RPMI7951 (cell line): ENCODE measurements at places on chromosomes 2 and 18. TPM values are rescaled to one million over a fixed set of nuclear protein-coding genes. Genes with fewer than 3 reads are reported as not detected.
A peak's percentile ranks its signal among the peaks of the same experiment; 100 is the strongest.

Gene NEB
- under 0.01 and 0.10 TPM in 2 replicates for total RNA-seq

Gene NCKAP5
- 0.49 and 1.1 TPM in 2 replicates for total RNA-seq

Gene IL1B
- total RNA-seq: 57.5 and 71.6 TPM in 2 replicates

Gene M1AP
- total RNA-seq: 0.36 TPM in 1 of 2 replicates, not detected in the other

Gene TMEFF2
- 0.10 and 0.12 TPM in 2 replicates for total RNA-seq

Gene DLGAP1
- total RNA-seq: not detected in 2 replicates

Gene SLC4A3
- total RNA-seq: 2.8 and 3.0 TPM in 2 replicates

Gene CROCC2
- total RNA-seq: 0.12 TPM in 1 of 2 replicates, not detected in the other

Gene CPO
- not detected in 2 replicates for total RNA-seq

Gene ZSWIM2
- not detected in 2 replicates for total RNA-seq

Gene SERPINB11
- total RNA-seq: not detected in 2 replicates

Gene SCN3A
- total RNA-seq: 0.36 TPM in 1 of 2 replicates, not detected in the other

Gene EMX1
- total RNA-seq: not detected in 2 replicates

DNA sequence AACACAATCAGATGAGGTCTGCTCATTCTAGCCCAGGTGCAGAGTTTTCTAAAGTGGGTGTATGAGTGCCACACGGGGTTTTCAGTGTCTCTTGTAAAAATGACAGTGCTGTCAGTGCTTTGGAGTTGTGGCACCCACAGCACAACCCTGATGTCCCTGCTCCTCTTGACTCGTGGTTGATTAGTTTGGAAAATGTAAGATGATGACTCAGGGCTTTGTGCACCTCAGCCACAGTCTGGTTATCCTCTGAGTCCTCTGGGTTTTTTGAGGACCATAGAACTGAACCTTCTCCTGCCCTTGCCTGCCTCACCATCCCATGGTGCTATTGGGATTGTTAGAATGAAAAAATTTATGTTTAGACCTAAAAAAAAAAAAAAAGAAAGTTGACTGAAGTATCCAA is 105.6 kb downstream of the MYO1B start:
- peak; percentile 63 for DNase-seq

DNA sequence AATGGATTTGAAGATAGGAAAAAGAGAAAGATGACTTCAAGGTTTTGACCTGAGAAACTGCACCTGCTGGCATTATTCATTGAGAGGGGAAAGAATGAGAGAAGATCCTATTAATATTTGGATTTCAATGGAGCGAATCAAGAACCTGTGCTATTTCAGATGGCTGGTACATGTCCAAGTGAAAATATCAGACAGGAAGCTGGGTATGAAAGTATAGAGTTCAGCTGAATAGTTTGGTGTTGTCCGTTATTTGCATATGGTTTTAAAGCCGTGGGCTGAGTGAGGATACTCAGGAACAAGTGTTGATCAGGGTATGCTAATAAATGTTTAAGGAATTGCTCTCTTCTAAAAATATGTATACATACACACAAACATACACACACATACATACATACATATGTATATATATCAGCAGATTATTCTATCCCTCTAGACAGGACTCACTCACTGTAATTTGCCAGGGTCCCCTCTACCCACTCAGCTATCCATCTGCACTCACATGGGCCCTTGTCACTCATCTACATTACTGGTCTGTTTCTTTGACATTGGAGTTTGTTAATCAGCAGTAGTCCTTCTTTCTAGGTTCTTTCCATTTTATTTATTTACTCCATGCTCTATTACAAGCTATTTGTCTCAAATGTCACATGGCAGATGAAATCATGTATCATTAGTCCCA is 33.9 kb upstream of the IKZF2 start:
- DNase-seq: no peak

- no peak for DNase-seq
These were observed 29.8 kb downstream of the KLF7 start for GRCh38 chr2:207135801-207136457.

- no peak for DNase-seq
These were observed 502 bp downstream of the MERTK start for GRCh38 chr2:111898703-111899514.

- no peak for DNase-seq
These were observed 356.7 kb downstream of the STK39 start for GRCh38 chr2:167890739-167891138.

GRCh38 chr2:240369801-240370585 is 65.5 kb upstream of the GPC1 start:
- peak; percentile 95 for DNase-seq

DNA sequence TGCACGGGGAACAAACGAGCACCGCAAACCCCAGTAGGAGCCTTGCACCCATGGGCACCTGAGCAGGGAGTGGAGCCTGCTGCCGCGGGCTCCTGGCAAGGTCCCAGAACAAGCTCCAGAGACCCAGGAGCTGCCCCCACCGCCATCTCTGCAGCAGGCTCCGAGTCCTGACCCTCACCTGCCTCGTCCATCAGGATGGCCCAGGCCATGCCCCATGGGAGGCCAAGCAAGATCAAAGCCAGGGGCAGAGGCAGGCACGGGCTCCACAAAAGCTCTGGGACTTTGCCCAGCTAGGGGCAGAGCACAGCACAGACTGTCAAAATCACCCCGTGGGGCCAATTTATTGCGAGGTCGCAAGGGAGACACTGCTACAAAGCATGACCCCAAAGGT is 43.6 kb downstream of the GPC1 start:
- no peak for DNase-seq

GRCh38 chr2:191443446-191443845 is 198.2 kb downstream of the MYO1B start:
- no peak for DNase-seq

- peak; percentile 74 for DNase-seq
These were observed 43.5 kb downstream of the IRS1 start for GRCh38 chr2:226756131-226756530.

DNA sequence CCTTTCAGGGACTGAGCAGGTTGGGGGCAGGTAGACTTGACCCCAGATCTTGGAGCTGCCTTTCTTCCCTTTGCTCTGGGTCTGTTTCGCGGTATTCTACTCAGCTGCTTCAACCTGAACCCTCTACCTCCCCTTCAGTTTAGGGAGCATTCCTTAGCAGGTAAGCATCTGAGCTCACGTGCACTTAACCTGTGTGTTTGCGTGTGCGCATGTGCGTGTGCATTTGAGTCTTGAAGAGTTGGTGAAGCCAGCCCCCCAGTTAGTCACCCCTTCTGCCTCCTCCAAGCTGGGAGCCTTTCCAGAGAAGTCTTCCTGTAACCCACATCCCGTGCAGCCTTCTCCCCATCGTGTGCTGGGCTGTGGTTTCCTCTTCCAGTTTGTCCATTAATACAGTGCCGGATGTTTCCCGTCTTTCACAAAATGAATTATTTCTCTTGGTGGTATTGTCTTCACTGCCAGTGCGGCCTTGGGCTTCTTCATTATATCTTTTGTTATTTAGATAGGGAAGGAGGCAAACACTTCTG is 33.2 kb downstream of the B3GNT2 start:
- DNase-seq: no peak

DNA sequence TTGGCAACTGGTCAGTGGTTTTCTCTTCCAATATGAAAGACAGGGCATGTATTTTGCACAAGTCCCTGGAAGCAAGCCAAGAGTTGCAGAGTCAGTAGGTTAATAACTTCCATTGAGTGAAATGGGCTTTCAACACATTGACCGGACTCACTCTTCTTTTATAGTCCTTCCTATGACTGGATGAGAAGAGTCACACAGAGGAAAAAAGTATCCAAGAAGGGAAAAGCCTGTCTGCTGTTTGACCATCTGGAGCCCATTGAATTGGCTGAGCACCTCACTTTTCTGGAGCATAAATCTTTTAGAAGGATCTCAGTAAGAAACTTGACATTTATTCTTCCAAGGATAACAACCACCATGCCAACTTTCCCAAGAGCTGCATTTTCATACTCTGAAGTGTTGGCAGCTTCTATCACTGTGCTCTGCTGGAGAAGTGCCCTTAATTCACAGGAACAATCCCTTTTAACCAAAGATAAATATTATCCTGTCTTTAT is 45.4 kb downstream of the RASGRP3 start:
- DNase-seq: peak; percentile 72

- no peak for DNase-seq
These were observed 69.6 kb downstream of the CABYR start for GRCh38 chr18:24208270-24209035.

GRCh38 chr2:45654250-45654649 is 2.8 kb downstream of the PRKCE start:
- DNase-seq: no peak

DNA sequence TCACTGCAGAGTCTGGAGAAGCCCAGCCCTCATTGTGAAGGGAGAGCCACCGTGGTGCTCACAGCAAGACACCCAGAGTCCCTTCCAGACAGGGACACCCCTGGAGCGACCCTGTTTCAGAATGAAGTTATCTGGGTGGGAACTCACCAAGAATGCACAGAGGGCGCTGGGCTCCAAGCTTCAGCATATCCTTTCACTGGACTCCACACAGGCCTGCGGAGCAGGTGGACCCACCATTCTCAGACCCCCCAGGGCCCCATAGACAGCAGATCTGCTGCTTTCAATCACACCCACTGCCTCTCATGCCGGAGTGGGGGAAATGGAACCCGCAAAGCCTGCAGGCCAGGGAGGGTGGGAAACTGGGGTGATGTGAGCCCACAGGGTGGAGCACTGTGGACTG is 87.8 kb downstream of the RRM2 start:
- no peak for DNase-seq

DNA sequence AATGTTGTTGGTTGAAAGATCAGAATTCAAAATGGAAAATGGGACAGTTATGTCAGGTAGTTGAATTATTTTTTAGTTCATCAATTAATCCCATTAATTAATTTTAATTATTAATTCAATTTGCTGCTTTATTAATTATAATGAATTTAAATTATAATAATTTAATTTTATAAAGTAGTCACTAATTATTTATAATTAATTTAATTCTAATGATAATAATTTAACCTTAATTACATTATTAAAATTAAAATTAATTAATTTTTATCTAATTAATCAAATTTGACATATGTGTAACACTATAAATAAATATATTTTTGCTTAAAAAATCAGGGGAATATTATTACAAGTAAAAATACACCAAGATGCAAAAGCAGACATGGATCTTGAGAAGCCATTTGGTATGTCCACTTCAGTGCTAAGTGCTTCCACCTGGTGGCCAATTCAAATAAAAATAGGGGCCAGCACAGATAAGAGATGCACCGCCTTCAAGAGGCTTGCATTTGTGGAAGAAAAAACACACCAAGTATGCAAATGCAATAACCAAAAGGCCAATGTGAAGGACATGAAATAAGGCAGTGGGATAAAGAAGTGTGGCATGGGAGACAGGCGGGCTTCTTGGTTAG is 73.2 kb downstream of the MBP start:
- DNase-seq: peak; percentile 68

- DNase-seq: no peak
These were observed 259.1 kb upstream of the MYT1L start for GRCh38 chr2:2590141-2590540.

GRCh38 chr2:11348209-11348749 is 3.8 kb upstream of the ROCK2 start:
- no peak for DNase-seq

DNA sequence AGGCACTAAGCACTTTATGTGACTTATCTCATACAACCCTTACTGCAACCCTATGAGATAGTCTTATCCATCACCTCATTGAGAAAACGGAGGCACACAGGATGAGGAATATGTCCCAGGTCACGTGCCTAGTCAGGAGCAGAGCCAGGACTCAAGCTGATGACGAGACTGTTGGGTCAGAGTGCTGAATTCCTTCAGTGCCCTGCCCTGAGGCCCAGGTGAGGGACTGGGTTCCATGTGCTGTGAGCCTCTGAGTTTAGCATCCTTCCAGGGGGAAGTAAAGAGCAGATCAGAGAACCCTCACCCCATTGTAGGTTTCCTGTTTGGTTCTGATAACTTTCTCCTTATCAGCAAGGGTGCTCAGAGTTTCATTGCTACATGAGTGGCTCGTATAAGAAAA is 11.7 kb upstream of the EDAR start:
- no peak for DNase-seq

- DNase-seq: no peak
These were observed 15.0 kb downstream of the DUSP11 start for GRCh38 chr2:73764945-73765344.

DNA sequence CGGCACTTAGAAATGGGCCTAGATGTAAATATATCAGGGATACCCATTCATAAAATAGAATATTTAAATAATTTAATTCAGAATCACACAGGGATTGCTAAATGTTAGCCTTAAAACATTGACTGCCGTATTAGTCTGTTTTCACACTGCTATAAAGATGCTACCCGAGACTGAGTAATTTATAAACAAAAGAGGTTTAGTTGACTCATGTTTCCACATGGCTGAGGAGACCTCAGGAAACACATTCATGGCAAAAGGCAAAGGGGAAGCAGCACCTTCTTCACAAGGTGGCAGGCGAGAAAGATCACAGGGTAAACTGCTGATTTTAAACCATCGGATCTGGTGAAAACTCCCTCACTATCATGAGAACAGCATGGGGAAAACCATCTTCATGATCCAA is 223.6 kb upstream of the GULP1 start:
- peak; percentile 7 for DNase-seq

- no peak for DNase-seq
These were observed 10.8 kb downstream of the SNED1 start for GRCh38 chr2:241009191-241009590.

GRCh38 chr2:224736227-224736626 is 20.1 kb upstream of the CCDC195 start:
- DNase-seq: no peak

GRCh38 chr2:19819097-19820065 is 82.4 kb downstream of the TTC32 start:
- peak; percentile 100 for DNase-seq

DNA sequence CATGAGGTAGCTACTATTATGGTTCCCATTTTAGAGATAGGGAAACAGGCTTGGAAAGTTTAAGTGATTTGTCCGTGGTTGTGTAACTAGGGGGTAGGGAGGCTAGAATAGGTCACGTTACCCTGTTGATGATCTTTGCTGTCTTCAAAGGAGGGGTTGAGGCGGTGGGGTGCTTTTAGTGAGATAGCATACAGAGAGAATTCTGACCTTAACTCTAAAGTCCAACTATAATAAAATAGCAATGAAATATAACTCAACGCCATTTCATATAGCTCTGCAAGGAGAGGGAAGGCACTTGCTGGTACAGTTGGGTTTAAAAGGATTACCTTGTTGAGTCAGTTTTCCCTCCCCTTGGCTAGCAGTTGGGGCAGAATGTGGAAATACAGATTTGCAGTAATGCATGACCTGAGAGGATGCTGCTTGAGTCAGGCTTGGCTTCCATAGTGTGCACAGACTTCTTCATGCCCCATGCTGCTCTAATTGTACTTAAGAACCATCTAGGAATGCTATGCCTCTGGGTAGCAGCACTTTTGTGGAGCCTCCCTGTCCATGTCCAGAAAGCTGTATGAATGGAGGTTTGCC is 143.9 kb downstream of the LTBP1 start:
- DNase-seq: no peak
